ENCODE measurements at places on chromosomes 11 and 22. TPM values are rescaled to one million over a fixed set of nuclear protein-coding genes. Genes with fewer than 3 reads are reported as not detected.

- DNase-seq: no peak
- H3K36me3 ChIP-seq: peaks cover 19% of the 10 kb centered on the region
- peak overlapping the region; percentile 39 for H3K4me3 ChIP-seq
- H3K27me3 ChIP-seq: no peaks in the 10 kb centered on the region
- peaks cover 23% of the 10 kb centered on the region for H3K4me1 ChIP-seq
These were observed 9.8 kb downstream of the TRAF6 start for GRCh38 chr11:36500315-36500721.

- H3K4me1 ChIP-seq: peaks cover 34% of the 10 kb centered on the region
- no peaks in the 10 kb centered on the region for H3K27me3 ChIP-seq
- DNase-seq: no peak
- H3K27ac ChIP-seq: no peak overlapping the region
- H3K36me3 ChIP-seq: peaks cover 10% of the 10 kb centered on the region
These were observed 27.0 kb downstream of the AP2A2 start for GRCh38 chr11:952406-953385.

DNA sequence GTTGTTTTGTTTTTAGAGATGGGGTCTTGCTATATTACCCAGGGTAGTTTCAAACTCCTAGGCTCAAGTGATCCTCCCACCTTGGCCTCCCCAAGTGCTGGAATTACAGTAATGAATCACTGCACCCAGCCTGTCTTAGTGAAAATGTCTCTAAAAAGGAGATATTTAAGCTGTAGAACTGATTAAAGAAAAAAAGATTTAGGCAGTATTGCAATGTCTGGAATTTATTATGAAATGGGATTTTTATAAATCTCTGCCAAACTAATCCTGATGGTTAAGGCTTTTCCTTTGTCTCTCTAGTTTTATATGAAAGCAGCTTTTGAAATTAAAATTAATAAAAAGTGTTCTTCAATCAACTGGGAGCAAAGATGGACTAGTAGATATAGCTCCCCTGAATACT lies 2.1 kb downstream of the PLAAT3 start:
- no peaks in the 10 kb centered on the region for H3K27me3 ChIP-seq
- H3K27ac ChIP-seq: peak overlapping the region; percentile 84
- H3K36me3 ChIP-seq: no peaks in the 10 kb centered on the region
- H3K4me3 ChIP-seq: no peak overlapping the region
- peaks cover 21% of the 10 kb centered on the region for H3K4me1 ChIP-seq

DNA sequence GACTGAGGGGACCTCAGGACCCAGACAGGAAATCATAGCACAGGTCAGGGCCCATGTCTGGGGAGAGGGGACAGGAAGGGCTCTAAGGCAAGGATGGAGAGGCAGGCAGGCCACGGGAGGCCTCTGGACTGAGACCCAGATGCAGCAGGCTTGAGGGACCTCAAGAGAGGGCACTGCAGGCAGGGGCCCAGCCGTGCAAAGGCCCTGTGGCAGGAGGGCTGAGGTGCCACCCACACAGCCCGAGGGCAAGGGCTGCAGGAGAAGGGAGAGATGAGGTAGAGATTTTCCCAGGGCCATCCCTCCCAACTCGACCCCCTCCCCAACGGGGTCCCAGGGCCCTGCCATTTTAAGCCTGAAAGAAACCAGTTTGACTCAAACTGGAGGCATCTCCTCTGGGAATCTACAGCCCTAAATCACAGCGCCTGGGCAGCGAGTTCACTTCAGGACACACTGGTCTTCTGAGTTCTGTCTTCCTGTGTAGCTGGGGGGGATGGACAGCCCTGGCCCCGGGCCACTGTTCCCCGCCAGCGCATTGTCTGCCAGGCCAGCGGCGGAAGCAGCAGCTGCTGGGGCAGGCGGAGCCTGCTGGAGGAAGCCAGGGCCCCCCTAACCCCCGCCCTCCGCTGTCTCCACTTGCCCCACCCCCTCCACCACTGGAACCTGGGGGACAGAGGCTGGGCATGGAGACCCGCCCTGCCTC lies 20.3 kb upstream of the WNT7B start:
- peaks cover 20% of the 10 kb centered on the region for H3K4me1 ChIP-seq
- DNase-seq: no peak
- no peaks in the 10 kb centered on the region for H3K36me3 ChIP-seq
- no peaks in the 10 kb centered on the region for H3K27me3 ChIP-seq
- H3K4me3 ChIP-seq: no peak overlapping the region

DNA sequence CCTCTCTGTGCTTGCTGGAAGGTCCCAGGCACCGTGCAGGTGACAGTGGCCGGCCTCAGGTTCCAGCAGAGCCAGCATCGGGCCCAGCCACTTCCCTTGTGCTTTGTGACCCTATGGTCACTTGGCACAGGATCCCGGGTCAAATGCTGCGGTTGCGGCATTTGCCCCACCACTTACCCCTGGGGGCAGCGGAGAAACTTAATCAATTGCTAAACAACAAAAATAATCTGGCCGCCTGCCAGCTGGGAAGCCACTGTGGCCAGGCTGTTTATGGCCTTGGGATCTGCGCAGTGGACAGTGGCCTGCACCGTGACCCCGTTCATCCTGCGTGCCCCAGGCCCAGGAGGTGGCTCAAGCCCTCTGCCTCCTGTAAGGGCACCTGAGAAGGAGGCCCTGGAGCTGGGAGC lies 65.0 kb downstream of the LRP5 start:
- H3K27ac ChIP-seq: no peak overlapping the region
- peaks cover 11% of the 10 kb centered on the region for H3K4me1 ChIP-seq
- no peaks in the 10 kb centered on the region for H3K36me3 ChIP-seq
- H3K27me3 ChIP-seq: peaks cover 23% of the 10 kb centered on the region
- no peak overlapping the region for H3K4me3 ChIP-seq

DNA sequence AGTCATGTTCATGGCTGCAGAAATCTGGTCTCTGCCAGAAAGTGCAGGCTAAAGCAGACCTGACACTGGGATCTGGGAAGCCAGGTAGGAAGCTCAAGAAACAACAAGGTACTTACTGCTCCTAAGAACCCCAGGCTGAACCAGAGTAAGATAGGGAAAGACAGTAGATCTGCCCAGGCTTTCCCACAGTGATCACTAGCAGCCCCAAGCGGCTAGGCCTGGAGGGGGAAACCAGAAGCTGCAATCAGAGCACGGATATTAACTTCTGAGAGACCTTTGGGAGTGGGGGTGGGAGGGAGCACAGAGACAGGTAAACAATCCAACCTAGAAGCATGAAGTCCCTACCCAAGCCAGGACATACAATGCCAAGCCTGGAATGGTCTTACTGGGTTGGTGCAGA lies 135.2 kb upstream of the C11orf58 start:
- peaks cover 50% of the 10 kb centered on the region for H3K27me3 ChIP-seq
- no peak for DNase-seq
- H3K27ac ChIP-seq: no peak overlapping the region
- peaks cover 8% of the 10 kb centered on the region for H3K36me3 ChIP-seq

DNA sequence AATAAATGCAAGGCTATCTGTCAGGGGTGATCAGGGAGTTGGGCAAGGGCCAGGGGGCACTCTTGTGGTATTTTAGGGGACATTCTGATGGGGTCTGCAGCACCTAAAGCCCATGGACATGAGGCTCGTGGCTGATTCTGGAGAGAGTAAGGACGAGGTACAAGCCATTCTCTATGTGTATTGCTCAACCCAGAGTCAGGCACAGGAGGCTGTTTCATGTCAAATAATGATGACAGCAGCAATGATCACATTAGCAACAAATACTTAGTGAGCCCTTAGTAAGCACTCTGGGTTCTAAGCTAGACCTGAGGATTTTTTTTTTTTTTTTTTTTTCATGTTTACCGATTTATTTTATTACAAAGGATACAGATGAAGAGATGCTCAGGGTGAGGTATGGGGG lies 83.5 kb upstream of the THY1 start:
- peaks cover 5% of the 10 kb centered on the region for H3K4me1 ChIP-seq
- H3K27me3 ChIP-seq: peaks cover 4% of the 10 kb centered on the region
- no peak overlapping the region for H3K4me3 ChIP-seq
- no peak for DNase-seq

- no peak for DNase-seq
- H3K4me3 ChIP-seq: no peak overlapping the region
- no peaks in the 10 kb centered on the region for H3K27me3 ChIP-seq
- H3K27ac ChIP-seq: no peak overlapping the region
- no peaks in the 10 kb centered on the region for H3K36me3 ChIP-seq
- no peaks in the 10 kb centered on the region for H3K4me1 ChIP-seq
These were observed 555.2 kb downstream of the SOX6 start for GRCh38 chr11:15801126-15801525.

DNA sequence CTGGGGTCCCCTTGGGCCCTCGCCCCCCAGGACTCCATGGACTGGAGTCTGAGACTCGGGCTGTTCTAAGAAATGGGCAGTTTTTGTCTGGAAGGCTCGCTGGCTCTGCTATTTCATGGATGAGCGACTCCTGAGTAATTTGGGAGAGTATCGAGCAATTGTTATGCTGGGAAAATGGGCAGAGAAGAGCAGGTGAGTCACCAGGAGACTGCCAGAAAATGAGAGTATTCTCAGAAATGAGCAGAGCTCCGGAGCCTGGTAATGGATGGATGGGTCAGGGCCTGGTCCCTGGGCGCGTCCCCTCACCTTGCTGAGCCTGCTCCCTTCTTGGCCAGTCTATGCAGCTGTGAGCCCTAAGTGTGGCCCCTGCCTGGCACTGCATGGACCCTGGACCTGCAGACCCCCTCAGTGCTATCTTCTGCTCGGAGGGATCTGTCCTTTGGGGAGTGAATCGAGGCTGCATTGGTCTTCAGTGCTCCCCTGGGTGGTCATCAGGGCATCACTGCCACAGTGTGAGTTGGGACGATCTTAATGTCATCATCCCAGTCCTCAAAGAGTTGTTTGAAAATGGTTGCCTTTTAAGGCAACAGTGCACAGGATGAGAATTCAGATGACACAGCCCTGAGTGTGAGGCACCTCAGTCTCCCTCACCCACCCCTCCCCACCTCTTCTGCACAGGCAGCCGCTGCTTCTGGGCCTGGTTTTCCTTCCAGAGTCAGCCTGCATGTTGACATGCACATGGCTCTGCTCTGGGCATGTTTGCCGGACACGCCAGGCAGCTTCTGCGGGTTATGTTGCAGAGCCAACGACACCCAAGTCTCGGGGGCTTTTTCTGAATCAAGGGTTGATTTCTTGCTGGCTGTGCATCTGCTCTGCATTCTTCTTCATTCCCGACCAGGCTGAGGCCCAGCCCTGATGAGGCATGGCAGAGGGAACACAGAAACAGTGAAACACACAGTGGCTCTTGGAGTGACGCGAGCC lies 519.0 kb downstream of the TBC1D22A start:
- no peaks in the 10 kb centered on the region for H3K4me1 ChIP-seq
- no peak overlapping the region for H3K27ac ChIP-seq
- H3K27me3 ChIP-seq: peaks cover 10% of the 10 kb centered on the region
- H3K36me3 ChIP-seq: no peaks in the 10 kb centered on the region
- H3K4me3 ChIP-seq: no peak overlapping the region

- H3K36me3 ChIP-seq: peaks cover 5% of the 10 kb centered on the region
- no peak for DNase-seq
- no peak overlapping the region for H3K27ac ChIP-seq
These were observed 519.5 kb upstream of the LRRC4C start for GRCh38 chr11:41978945-41979344.

DNA sequence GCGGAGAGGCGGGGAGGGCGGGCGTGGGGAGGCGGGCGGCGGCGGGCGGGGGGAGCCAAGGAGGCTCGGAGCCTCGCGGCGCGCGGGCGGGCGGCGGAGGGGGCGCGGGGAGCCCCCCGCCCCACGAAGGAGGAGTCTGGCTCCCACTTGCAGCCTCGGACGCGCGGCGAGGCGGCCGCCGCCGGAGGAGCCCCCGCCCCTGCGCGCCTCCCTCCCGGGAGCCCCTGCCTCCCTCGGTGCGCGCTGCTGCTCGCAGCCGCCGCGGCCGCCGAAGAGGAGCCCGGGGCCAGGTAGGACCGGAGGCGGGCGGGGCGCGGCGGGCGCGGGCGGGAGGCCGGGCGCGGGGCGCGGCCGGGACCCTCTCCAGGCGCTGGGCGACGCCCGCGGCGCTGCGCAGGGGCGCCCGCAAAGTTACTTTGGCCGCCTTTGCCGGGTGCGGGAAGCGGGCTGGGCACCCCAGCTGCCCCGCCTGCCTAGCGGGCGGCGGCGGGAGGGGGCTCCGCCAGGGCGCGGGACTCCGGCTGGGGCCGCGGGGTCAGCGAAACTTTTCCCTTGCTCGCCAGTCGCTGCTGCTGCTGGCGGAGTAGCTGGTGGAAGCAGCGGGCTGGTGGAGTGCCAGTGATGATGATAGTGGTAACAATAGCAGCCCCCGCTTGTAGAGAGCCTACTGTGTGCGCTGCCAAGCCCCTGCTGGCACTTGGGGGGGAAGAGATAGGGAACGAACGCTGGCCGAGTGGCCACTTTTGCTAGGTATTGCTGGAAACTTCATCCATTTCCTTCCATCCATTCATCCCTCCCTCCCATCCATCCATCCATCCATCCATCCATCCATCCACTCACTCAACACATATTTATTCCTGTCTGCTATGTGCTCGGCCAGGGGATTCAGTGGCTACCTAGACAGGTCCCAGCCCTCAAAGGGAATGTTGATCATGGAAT lies at the start of gene MPPED1:
Gene MPPED1, plus strand, starts transcription at position 146 of the 939 bp plus-strand sequence. CDS start 12,972 bp downstream, outside the sequence.
- no peak within 1 kb of the TSS for H3K27ac ChIP-seq
- H3K36me3 ChIP-seq: no peaks in the 10 kb centered on the region
- no peak for DNase-seq
- H3K4me3 ChIP-seq: no peak within 1 kb of the TSS

DNA sequence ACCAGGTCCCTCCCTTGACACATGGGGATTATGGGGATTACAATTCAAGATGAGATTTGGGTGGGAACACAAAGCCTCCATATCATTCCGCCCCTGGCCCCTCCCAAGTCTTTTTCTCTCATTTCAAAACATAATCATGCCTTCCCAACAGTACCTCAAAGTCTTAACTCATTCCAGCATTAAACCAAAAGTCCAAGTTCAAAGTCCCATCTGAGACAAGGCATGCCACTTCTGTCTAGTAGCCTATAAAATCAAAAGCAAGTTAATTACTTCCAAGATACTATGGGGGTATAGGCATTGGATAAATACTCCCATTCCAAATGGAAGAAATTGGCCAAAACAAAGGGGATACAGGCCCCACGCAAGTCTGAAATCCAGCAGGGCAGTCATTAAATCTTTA lies 19.7 kb upstream of the EIF4G2 start:
- no peak for DNase-seq
- peaks cover 2% of the 10 kb centered on the region for H3K27me3 ChIP-seq
- H3K4me3 ChIP-seq: no peak overlapping the region
- peaks cover 6% of the 10 kb centered on the region for H3K4me1 ChIP-seq

- H3K36me3 ChIP-seq: no peaks in the 10 kb centered on the region
- H3K4me3 ChIP-seq: no peak overlapping the region
- DNase-seq: no peak
- H3K4me1 ChIP-seq: peaks cover 46% of the 10 kb centered on the region
- H3K27ac ChIP-seq: peak overlapping the region; percentile 45
- H3K27me3 ChIP-seq: no peaks in the 10 kb centered on the region
These were observed 6.2 kb upstream of the SREBF2 start for GRCh38 chr22:41826430-41827383.

GRCh38 chr11:112792070-112792469 lies 169.2 kb upstream of the NCAM1 start:
- H3K4me1 ChIP-seq: no peaks in the 10 kb centered on the region
- no peak overlapping the region for H3K4me3 ChIP-seq
- no peaks in the 10 kb centered on the region for H3K36me3 ChIP-seq
- H3K27me3 ChIP-seq: peaks cover 7% of the 10 kb centered on the region
- no peak for DNase-seq

Gene RFPL3
- not detected for total RNA-seq

Gene RBMXL2
- total RNA-seq: not detected

Gene SORL1
- 45.5 TPM for total RNA-seq

Gene CD3D
- total RNA-seq: 161 TPM

Gene SLC22A8
- total RNA-seq: not detected

Gene PGA5
- total RNA-seq: not detected
